ENCODE measurements at places on chromosomes 12 and 14.

DNA sequence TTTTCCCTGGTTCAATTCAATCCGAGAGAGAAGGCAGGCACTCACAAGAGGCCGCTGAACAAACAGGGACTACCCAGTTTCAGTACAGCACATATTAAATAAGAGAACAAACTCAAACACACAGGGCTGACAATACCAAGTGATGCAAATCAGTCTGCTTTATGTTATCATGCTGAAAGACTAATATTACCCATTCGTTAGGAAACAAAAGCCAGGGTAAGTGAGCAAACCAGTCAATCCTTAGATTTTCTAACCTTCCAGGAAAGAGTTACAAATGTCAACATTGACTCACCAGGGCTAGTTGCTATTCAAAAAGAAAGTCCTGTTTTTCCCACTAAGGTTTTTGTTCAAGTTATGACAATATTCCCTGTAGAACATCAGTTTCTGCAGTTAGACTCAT is 246.2 kb downstream of the C12orf42 start:
- no peak for DNase-seq

DNA sequence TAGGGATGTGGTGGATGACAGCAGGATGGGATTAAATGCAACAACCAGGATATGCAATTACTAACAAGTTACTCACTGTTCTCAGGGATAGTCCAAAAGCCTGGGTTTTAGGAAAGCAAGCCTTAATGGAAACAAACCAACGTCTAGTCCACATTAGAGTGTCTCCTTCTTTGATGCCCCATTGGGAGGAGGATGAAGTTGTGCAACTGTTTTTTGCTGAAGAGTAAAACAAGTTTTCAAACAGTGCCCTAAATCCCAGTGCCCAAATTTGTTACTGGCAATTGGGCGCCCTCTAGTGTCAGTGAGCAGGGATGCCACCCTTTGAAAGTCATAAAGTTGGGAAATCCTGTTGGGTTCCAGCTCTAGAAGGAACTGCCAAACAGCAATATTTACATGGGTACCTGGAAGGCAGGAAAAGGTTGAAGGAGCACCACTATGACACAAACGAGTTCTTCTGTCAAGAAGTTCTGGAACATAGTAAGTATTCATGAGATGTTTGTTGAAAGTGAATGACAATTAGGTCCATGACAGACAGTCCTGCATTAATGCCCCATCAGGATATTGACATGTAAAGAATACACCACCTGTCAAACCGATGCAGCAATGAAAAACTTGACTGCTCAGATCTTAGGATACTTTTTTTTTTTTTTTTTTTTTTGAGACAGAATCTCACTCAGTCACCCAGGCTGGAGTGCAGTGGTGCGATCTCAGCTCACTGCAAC is 11.1 kb upstream of the DPF3 start:
- DNase-seq: peak; percentile 61

GRCh38 chr12:80813820-80814219 is 97.1 kb downstream of the MYF5 start:
- no peak for DNase-seq

DNA sequence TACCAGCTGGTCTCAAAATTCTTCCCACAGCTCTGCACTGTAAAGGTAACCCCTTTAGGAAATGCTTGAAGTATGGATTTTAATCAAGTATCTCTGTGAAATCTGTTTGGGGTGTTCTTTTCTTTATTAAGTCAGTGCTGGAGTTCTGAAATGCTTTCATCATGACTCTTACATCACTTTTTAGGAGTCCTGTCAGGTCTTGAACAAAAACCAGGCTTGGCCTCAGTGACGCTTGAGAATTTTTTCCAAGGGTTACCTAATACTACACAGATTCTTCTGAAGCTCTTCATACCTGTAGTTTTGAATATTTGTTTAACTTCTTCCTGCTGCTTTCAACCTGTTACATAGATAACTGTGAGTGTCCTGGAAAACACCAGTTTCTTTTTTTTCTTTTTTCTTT is 47.0 kb upstream of the KCNH3 start:
- DNase-seq: no peak

GRCh38 chr12:38669081-38669480 is 236.3 kb downstream of the CPNE8 start:
- no peak for DNase-seq
